Stimulated activated CD4-positive, alpha-beta T cell treated with anti-CD3 and anti-CD28 coated beads, Interleukin-4, amount 100 ng/mL, for 24 hours (primary cell): ENCODE measurements at places on chromosomes 7 and 10.

GRCh38 chr7:35729061-35729783, 34.3 kb upstream of the HERPUD2 start:
- DNase-seq = peak; percentile 35

DNA sequence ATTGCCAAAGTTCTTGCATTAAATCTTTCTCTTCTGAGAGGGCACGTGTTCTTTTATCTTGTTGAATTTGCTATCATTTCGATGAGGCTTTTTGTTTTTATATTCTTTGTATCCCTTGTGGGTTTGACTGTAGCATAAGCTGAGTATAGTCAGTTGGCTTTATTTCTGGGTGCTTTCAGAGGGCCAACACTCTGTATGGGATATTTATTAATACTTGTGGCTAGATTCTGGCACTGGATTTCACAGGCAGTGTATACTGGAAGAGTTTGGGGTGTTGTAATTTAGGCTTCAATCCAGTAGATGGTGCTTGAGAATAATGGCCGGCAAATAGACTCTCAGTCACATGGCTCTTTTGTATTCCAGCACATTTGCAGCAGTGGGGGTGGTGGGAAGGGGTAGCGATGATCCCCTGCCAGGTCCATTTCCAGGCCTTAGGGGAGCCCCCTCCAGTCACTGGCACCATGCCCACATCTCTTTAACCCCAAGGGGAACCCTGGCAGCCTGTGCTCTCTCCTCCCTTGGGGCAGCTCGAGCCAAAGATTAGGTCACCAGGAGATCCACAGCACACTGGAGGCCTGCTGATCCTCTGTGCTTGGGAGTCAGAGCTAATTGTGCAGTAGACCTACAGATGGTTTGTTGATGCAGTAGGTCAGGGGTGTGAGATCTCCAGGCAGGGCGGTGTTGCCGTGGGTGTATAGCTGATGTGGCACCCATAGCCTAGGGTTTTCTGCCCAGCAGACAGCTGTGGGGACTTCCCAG, 81.8 kb downstream of the PTPN20 start:
- no peak for DNase-seq

DNA sequence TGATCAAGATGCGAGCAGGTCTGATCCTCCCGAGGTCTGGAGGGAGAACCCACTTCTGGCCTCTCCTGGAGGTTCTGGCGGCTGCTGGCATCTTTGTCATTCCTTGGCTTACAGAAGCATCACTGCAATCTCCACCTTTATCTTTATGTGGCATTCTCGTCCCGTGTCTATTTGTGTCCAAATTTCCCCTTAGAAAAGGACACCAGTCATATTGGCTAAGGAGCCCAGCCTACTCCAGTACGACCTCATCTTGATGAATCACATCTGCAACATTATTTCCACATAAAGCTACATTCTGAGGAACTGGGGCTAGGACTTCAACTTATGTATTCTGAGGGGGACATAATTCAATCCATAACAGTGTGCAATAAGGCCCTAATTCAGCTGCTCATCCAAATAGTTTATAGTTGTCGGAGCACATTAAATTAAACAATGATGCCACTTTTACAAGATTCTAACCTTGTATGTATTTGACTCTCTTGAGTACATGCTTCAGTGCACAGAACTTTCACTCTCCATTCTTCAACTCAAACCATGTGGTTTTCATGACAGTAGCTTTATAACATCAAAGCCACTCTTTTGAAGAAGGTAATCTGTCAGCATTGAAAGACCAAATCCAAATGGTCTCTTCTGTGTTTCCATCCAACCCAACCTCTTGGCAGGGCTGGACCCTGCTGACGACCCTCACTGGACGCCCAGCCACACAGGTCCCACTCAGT, 86.2 kb upstream of the DDC start:
- DNase-seq = peak; percentile 1

DNA sequence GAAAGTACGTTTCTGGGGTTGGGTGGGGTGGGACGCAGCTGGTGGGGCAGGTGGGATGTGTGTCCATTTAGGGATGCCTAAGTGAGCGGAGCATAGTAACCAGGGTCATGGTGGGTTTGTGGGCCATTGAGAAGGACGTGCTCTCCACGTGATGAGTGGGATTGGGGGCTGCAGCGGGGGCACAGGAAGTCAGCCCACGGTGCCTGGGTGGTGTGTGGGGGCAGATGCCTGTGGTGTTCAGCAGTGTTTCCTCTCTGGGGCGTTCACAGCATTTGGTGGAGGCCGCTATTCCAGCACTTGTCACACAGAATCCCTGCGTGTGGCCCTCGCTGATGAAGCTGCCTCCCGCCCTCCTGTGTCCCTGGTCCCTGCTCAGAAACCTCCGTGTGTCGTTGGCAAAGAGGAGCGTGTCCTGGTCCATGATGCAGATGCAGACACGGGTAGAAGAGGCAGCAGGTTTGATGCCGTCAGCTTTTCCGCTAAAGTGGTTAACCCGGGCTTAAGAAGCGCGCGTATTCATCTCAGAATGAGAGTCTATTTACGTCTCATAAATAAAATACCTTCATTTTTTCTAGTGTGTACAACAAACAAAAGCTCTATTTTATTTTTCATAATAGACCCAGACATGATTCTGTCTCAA, 274.2 kb downstream of the ADARB2 start:
- DNase-seq = no peak

GRCh38 chr7:11552676-11553296, 279.2 kb downstream of the THSD7A start:
- no peak for DNase-seq

GRCh38 chr7:29879609-29880008, 73.3 kb downstream of the WIPF3 start:
- DNase-seq = no peak

DNA sequence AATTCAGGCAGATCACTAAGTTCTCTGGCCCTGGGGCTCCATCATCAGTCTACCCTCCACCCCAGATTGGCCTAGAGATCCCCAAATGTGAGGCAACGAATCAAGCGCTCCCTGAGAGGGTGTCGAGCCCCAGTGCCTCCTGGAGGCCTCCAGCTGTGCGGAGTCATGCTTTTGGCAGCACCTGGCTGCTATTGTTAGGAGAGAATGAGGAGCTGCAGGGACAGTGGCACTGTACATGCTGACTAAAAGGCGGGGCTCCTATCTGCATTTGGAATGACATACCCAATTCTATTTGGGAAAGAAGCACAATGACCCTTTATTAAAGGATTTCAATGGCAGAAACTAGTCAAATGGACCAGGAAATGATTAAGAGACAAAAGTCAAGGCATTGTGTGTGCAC, 161.8 kb downstream of the DPY19L1 start:
- DNase-seq = no peak

- no peak for DNase-seq
Measured at GRCh38 chr10:114868870-114869519, 47.4 kb downstream of the FHIP2A start.

GRCh38 chr7:1020849-1021251, 23.5 kb upstream of the GPR146 start:
- DNase-seq = no peak

DNA sequence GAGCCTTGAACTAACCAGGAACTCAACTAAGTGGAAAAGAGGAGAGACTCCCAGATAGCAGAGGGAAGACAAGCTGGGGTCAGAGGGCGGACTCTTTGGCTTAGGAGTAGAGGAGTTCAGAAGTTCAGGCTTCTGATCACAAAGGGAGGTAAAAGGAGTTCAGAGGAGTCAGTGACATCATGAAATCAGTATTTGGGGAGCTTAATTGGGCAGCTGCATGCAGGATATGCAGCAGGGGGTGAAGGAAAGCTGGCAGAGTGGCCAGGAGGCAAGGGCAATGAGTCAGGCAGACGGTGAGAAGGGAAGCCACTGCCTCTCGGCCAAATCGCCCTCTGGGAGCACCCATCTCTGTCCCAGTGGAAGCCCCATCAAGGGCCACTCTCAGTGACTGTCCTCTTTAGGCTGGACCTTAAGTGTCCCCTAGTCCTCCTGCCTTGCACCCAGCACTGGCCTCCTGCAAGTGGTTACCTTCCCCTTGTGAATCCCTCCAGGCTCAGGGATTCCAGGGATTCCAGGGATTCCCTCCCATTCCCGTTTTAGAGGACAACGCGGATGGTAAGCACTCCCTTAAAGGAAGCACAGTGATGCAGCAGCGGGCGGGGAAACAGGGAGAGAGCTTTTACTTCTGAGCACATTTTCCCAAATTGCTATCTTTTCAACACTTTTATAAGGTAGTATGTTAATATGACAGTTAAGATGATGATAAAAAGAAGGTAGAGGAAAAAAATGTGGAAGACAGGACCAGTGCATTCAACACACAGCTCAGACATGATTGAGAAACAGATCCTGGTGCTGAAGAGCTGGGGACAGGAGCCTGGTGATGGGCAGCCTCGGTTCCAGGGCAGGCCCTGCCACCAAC, 72.6 kb downstream of the KCNMA1 start:
- no peak for DNase-seq

- no peak for DNase-seq
Measured at GRCh38 chr7:37541810-37542443, 93.3 kb upstream of the ELMO1 start.

DNA sequence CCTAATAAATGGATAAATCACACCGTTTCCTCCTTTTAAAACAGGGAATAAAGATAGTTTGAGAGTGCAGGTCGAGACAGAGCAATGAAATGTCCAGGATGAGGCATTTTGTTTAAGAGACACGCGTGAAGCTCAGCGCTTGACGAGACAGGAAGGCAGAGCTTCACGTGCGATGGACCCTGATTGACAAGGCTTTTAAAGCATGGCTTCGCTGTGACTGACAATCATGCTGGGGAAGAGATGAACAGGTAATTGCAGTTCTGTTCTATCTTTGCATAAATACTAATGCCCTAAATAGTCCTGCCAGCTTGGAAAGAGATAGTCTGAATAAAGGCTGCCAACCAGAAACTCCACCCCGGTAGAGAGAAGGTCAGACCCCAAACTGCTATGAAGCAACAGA, 442.3 kb upstream of the PFKP start:
- no peak for DNase-seq

GRCh38 chr10:80460399-80461207, 6.5 kb downstream of the TSPAN14 start:
- no peak for DNase-seq

DNA sequence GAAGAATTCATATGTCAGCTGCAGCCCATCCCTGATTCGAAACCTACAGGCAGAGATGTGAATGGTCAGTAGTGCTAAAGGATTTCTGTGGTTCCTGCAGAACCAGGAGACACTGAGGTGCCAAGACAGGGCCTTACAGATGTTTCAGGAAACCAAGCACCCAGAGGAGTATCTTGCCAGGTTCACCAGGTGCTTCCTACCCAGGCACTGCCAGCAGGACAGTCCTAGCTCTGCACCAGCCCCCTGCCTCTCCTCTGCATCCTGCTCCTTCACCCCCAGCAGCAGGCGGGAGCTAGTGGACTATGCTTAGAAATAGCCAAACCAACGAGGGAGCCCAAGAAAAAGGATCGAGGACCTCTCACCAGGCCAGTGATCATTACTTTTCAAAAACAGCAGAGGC, 4.2 kb upstream of the IKZF1 start:
- DNase-seq = no peak

- no peak for DNase-seq
Measured at GRCh38 chr7:137354396-137354795, 10.9 kb upstream of the PTN start.

- DNase-seq = no peak
Measured at GRCh38 chr7:129831424-129832058, 121.2 kb downstream of the UBE2H start.

DNA sequence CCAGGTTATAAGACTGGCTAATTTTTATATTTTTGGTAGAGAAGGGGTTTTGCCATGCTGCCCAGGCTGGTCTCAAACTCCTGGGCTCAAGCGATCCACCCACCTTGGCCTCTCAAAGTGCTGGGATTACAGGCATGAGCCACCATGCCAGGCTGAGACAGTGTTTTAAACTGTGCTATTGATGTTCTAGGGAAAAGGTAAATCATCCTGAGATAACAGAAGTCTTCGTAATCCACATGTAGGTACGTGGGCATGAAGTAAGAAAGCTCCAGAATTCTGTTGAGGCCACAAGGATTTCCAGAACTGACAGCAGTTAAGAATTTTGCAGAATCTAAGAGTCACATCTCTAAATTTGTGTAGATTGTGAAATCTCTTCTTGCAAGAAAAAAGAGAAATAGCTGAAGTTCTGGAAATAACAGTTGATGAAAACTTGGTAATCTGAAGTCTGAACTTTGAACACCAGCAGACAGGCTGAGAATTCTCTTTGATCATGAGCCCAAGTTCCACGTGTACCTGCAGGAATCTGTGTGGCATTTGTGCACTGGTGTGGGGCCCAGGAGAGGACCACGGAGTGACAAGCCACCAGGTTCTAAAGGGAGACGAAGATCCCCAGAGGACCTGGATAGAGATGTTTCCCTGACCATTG, 24.6 kb downstream of the C7orf33 start:
- no peak for DNase-seq

- DNase-seq = no peak
Measured at GRCh38 chr10:124957404-124957947, 15.6 kb downstream of the ZRANB1 start.

DNA sequence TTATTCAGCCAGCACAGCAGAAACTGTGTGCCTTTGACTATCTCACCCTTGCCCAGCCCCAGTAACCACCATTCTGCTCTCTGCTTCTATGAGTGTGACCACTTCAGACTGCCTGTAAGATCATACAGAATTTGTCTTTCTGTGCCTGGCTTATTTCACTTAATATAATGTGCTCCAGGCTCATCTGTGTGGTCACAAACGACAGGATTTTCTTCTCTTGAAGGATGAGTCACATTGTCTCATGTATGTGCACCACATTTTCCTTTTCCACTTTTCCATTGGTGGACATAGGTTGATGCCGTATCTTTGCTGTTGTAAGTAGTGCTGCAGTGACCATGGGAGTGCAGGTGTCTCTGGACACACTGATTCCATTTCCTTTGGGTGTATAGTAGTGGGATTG, 122.5 kb upstream of the LANCL2 start:
- no peak for DNase-seq

GRCh38 chr7:28957751-28958234, 337 bp downstream of the TRIL start:
- DNase-seq = no peak

DNA sequence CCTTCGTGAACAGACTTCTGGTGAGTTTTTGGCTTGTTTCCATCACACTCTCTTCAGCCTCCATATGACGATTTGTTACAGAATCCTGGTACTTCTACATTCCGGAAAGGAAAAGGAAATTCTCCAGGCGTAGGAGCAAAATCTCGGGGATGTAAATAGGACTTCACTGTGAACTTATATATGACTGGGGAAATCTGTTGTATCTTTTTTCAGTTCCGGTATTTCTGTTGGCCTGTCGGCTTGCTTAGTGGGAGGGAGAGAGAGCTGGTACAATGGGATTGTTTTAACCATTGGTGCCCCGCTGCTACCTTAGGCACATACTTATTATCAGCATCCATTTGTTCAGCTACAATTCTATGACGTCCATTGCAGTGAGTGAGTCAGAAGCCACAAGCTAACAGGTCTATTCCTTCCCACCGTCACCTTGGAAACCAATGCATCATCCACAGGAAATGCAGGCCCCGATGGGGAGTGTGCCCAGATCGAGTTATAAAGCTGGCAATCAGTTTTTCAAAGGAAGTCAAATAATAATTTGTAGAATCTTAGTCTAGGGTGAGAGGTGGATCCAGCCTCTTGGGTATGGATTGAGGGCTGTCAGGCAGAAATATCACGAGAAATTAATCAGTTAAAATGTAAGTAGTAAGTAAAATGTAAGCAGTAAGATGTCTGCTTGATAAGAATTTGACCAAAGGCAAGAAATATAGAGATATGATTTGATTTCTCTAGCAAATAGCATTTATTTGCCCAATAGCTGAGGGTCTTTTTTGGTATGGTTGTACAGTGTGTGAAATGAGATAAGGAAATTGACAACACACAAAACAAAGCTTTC, 92.0 kb upstream of the MKLN1 start:
- peak; percentile 86 for DNase-seq

- no peak for DNase-seq
Measured at GRCh38 chr7:38198366-38198765, 20.3 kb downstream of the STARD3NL start.
